Stimulated activated CD8-positive, alpha-beta memory T cell treated with anti-CD3 and anti-CD28 coated beads, Interleukin-7, amount 100 ng/mL, for 4 hours (primary cell): ENCODE measurements at places on chromosomes 5 and 9.

GRCh38 chr5:97666783-97667182, 483.7 kb upstream of the RIOK2 start:
- DNase-seq: no peak

- no peak for DNase-seq
Measured at GRCh38 chr5:81817980-81818379, 67.1 kb upstream of the SSBP2 start.

DNA sequence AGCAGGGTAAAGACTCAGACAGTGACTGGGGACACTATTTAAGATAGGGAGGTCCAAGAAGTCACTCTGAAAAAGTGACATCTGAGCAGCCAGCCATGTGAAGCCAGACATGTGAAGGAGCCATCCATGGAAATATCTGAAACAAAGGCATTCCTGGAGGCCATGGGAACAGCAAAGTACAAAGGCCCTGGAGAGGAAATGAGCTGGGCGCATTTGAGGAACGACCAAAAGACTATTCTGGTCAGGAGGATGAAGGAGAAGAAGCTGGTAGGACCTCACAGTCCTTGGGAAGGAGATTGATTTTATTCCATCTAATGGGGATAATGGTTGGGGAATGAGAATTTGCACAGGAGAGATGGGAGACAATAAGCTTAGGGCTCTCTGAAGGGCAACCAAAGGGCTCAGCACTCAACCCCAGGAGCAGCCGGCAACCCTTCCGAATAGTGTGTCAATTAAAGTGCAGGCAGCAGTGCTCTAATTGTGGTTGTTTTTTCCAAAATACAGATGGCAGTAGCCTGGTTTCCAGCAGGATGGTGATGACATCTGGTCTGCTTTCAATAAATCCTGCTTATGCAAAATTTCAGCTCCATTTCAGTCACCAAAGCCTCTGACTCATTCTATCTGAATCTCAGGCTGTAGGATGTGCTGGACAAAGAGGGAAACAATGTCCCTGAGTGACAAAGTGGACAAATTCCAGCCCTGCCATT, 26.7 kb downstream of the FOXI1 start:
- DNase-seq: no peak

- DNase-seq: no peak
Measured at GRCh38 chr9:16425562-16426231, 444.8 kb downstream of the BNC2 start.

GRCh38 chr9:592225-592624, 249.3 kb upstream of the DMRT1 start:
- DNase-seq: no peak

GRCh38 chr9:88782931-88783710, 208.1 kb upstream of the S1PR3 start:
- DNase-seq: no peak

- no peak for DNase-seq
Measured at GRCh38 chr5:77719666-77720363, 56.3 kb downstream of the TBCA start.

DNA sequence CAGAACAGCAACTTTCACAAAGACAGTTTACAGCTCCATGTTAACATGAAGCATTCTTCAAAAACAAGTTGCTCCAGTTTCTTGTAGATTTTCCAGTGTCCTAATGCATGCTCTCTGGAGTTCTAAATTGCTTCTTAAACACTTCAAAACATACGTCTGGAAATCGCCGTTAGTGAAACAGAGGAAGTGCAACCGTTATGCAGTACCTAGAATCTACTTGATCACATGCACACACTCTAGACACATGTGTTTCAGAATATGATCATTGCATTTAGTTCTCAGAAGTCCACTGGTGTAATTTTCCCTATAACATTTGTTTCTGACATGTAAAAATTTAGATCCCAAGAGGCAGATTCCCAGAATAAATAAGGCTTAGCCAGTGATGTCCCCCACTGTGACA, 41.1 kb upstream of the RUFY1 start:
- no peak for DNase-seq

- DNase-seq: no peak
Measured at GRCh38 chr5:96033116-96033515, 71.5 kb upstream of the ELL2 start.

DNA sequence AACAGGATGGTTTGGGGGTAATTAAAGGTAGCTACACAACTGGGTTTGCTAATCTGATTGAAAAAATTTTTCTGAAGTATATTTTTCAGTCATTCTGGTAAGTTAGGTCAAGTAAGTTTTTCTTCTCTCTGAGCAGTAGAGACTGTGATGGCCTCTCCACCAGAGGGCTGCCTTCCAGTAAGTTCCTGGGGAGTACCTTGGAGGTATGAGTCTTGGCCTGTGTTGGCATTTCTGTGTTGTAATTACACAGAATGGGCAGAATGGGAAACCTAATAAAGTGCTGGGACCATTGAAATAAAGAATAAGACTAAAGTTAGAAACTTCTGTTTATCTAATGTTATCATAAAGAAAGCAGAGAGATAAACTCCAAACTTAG, 430.8 kb downstream of the ARHGEF28 start:
- DNase-seq: no peak

DNA sequence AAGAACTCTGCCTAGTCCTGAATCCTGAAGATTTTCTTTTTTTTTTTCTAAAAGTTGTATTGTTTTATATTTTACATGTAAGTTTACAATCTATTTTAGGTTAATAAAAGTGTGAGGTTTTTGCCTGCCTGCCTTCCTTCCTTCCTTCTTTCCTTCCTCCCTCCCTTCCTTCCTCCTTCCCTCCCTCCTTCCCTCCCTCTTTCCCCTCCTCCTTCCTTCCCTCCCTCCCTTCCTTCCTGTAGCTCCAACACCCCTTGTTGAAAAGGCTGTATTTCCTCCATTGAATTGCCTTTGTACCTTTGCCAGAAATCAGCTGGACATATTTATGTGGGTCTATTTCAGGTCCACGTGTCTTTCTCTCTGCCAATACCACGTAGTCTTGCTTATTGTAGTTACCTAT, 46.6 kb downstream of the CACNA1B start:
- DNase-seq: no peak

DNA sequence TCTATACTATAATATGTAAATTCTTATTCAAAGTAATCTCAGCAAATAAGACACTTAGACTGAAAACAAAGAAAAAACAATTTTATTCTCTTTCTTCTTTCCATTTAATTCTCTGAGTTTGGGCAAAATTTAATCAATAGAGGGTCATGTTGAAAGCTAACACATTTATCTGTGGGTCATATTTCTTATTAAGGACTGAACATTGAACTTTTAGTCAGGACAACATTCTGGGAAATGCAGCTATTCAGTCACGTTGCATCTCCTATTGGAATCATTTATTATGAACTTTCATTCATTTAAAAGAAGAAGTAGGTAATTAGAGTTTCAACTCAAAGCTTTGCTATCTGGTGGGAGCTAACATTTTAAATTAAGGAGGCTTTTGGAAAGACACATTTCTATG, 372.5 kb downstream of the MAN2A1 start:
- DNase-seq: no peak

DNA sequence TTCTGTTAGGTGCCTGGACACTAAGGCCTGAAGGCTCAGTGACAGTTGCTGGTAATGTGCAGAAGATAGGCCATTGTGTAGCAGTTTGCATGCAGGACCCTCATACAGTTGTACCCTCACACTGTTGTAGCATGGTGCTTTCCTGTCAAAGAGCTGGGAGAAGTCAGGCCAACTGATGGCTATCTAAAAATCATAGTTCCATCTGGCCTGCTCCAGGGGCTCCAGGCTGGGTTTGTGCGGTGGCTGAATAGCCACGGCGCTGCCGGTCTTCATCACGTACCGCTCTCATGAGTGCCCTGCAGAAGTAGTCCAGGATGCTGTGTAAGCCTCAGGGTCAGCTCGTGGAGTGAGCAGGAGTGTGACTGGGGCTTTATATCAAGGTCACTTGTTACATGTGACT, 12.2 kb downstream of the SECISBP2 start:
- no peak for DNase-seq

GRCh38 chr9:125436613-125437443, 175.2 kb downstream of the GAPVD1 start:
- no peak for DNase-seq

- no peak for DNase-seq
Measured at GRCh38 chr5:35902046-35902672, 36.3 kb downstream of the CAPSL start.
